ENCODE measurements at places on chromosomes 16 and 17.

DNA sequence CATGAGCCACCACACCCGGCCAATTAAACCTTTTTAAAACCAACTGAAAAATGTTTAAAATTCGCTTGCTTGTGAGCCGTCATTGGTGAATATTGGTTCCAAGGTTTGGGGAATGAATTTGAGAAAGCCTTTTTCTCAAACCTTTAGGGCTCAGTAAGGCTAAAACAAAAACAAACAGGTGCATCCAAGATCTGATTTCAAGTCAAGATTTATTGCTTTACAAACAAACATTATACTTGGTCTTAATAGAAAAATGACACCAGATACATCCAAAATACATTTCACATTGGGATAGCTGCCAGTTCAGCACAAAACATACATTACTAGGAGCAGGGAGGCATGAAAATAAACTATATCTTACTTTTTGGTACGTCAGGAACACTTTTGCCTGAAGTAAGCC lies 5.4 kb downstream of the C17orf58 start:
- DNase-seq, result no peak

- no peak for DNase-seq
Observed at GRCh38 chr16:5188989-5189352, 91.4 kb upstream of the EEF2KMT start.

DNA sequence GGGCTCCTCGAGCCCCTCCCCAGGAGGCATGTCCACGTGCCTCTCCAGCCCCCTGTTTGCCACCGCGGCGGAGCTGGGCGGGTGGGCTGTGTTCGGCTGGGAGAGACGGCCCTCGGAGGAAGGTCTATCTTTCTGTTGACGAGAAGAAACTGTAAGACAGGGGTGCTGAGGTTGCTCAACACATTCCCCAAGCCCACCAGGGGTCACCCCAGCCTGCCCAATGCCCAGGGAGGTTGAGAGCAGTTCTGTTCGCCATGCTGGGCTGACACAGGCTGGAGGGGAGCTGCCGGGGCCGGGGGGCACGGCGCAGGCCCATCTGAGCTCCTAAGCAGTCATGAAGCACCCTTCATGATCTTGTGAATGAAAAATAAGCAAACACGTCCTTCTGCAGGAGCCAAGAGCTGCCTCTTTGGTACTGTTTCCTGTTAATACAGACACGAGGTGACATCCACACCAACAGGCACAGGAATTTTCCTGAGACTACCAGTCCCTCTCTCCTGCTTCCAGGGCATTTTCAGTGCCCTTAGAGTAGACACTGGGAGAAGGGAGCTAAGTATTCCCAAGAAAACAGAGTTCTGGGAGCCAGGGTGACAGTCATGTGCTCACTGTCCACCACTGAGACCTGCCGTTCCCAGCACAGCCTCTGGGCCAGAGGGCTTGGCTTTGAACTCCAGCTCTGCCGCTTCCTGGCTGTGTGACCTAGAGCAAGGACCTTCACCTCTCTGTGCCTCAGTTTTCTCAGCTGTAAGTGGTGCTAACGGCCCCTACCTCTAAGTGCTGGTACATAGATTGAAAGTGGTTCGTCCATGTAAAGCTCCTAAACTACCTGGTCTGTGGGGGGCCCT lies 9.2 kb downstream of the UBALD2 start:
- DNase-seq, result no peak

GRCh38 chr17:37476431-37477120 lies 13.1 kb upstream of the DUSP14 start:
- no peak for DNase-seq

GRCh38 chr17:41510251-41511065 lies 5.0 kb upstream of the KRT13 start:
- DNase-seq, result no peak

DNA sequence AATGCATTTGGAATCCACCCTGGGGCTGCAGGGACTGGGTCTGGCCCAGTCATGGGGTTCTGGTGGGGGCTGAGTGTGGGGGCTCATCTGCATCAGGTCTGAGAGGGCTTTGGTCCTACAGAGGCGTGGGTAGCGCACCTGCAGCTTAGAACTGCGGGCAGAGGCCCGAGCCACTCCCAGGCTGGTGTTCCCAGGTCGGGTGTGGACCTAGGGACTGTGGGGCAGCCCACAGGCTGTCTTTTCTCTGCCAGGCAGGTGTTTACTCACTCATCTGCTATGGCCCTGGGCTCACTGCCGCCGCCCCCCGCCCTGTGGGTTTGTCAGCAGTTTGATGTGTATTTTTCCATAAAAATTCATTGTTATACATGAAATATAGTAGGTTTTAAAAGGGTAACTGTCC lies 27.0 kb upstream of the DOC2B start:
- no peak for DNase-seq

DNA sequence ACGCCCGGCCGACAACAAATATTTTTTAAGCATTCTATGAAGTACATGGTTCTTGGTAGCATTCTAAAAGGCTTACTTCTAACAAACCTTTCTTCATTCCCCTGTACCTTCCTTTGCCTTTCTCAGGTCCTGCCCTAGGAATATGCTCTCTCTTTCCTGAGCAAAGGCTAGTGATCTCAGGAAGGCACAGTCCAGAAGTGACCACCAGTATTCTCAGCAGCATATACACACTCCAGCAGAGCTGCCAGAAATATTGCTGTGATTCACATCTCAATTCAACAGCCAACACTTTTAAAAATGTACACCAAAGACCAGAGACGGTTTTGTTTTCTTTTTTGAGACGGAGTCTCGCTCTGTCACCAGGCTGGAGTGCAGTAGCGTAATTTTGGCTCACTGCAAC lies 41.4 kb upstream of the ANKFY1 start:
- DNase-seq, result no peak

DNA sequence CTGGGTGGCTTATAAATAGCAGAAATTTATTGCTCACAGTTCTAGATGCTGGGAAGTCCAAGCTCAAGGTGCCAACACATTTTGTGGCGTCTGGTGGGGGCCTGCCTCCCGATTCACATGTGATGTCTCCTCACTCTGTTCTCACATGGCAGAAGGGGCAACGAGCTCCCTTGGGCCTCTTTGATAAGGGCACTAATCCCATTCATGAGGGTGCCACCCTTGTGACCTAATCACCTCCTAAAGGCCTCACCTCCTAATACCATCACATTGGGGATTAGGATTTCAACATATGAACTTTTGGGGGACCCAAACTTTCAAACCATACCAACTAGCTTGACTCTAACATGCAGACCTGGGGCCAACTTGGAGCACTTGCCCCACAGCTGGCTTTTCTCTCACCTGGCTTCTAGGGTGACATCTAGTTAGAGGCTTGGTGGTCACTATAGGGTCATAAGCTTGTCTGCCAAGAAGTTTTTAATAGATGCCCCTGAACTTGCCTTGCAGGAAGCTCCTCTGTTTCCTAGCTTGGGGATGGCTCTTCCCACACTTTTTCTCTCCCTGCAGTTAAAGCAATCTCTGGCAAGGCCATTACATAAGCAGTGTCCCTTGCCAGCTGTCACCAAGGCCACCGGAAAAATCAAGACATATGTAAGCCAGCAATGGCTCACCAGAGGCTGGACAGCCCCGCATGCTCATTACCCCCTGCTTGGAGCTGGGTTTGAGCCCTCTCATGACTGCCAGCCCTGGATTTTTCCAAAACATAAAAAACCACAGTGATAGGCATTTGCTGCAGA lies 8.4 kb upstream of the MED9 start:
- DNase-seq, result no peak

- DNase-seq, result no peak
Observed at GRCh38 chr17:45907750-45908395, 13.5 kb downstream of the MAPT start.

DNA sequence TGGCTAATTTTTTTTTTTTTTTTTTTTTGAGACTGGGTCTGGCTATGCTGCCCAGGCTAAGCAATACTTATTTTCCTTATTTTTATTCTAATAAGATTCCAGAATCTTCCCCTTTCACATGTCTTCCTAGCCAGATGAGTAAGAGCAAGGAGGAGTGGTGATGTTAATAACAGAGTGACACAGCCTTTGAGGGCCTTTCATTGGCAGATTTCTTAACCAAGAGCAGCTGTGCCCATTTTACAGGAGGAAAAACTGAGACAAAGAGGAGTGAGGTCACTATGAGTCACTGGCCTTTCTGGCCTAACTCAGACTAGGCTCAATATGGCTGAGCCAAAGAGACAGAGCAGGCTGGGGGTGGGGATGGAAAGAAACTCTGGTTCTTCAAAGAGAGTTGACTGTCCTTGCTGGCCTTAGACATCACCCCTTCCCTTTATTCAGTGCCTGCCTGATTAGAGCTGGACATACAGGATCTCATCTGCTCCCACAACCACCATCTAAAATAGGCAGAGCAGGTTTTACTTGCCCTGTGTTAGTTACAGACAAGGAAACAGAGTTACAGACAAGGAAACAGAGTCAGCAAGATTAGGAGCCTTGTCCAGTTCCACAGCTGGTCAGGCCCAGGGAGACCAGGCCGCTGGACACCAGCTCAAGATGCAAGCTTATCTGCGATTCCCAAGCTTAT lies 50.0 kb upstream of the TOB1 start:
- no peak for DNase-seq

GRCh38 chr16:67236563-67237395 lies 9.8 kb downstream of the TMEM208 start:
- peak; percentile 31 for DNase-seq

DNA sequence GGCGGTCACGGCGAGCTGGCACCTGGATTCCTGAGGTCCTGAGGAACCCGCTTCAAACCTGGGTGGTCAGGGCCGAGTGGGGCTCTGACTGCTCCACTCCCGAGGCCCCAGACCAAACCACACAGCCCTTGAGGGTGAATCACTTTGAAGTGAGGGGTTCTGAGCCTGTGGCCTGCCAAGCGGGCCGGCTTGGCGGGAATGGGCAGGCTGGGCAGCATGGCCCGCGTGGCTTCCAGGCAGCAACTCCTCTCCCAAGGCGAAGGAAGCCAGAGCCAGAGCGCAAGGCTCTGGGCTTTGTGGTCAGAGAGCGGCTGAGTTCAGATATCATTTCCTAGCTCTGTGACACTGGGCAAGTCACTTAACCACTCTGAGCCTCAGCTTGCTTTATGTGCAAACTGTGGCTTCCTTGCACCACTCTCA lies 42.7 kb downstream of the CMIP start:
- no peak for DNase-seq

DNA sequence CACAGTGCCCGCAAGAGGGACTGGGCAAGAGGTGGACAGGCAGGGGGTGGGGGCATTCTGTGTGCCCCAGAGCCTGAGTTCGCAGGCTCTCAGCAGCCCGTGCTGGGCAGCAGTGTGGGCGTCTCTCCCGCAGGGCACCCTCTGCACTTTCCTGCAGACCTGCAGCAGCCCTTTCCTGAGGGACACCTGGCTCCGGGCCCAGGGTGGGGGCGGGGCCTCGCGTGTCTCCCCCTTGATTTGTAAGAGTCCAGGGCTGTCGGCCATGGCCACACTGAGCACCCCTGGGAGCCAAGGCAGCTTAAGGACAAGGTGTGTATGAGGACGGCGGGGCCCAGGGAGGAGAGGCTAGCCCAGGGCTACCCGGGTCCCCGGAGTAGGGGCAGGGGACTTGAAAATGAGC lies 33.4 kb upstream of the SLC38A10 start:
- no peak for DNase-seq

GRCh38 chr16:68475071-68475470 lies 26.8 kb upstream of the SMPD3 start:
- no peak for DNase-seq

- DNase-seq, result peak; percentile 67
Observed at GRCh38 chr16:18983565-18984434, at the start of gene TMC7. Gene TMC7 (plus strand): TSS chr16:18983934. CDS start chr16:18984064, 130 bp downstream.

- DNase-seq, result no peak
Observed at GRCh38 chr16:6726621-6727020, 606.0 kb upstream of the RBFOX1 start.

GRCh38 chr17:28944343-28944742 lies 7.0 kb downstream of the PHF12 start:
- DNase-seq, result no peak

DNA sequence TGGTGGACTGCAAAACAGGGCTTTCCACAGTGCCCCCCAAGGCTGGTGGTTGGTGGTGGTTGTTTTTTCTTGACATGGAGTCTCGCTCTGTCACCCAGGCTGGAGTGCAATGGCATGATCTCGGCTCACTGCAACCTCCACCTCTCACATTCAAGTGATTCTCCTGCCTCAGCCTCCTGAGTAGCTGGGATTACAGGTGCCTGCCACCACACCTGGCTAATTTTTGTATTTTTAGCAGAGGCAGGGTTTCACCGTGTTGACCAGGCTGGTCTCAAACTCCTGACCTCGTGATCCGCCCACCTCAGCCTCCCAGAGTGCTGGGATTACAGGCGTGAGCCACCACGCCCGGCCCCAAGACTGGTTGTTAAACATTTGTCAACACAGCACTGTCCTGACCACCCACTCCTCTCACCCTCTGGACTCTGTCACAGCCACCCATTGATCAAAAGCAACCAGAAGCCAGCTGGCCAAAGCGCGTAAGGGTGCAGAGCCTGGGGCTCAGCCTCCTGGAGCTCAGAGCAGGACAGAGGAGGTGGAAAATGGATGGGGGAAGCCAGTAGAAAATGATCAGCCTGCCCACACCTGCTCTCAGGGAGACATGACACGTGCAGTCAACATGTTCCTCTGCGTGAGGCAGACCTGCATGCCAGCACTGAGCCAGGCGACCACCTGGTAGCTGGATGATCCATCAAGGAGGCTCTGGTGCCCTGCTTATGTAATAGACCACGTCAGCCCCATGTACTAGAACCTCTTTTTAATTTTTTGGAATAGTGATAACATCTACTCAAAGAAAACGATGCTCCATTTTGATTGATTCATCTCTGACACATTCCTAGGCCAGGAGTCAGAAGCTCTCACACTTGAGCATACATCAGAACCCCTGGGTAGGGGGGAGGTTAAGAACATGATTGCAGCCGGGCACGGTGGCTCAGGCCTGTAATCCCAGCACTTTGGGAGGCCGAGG lies 14.8 kb upstream of the OSGIN1 start:
- DNase-seq, result no peak

DNA sequence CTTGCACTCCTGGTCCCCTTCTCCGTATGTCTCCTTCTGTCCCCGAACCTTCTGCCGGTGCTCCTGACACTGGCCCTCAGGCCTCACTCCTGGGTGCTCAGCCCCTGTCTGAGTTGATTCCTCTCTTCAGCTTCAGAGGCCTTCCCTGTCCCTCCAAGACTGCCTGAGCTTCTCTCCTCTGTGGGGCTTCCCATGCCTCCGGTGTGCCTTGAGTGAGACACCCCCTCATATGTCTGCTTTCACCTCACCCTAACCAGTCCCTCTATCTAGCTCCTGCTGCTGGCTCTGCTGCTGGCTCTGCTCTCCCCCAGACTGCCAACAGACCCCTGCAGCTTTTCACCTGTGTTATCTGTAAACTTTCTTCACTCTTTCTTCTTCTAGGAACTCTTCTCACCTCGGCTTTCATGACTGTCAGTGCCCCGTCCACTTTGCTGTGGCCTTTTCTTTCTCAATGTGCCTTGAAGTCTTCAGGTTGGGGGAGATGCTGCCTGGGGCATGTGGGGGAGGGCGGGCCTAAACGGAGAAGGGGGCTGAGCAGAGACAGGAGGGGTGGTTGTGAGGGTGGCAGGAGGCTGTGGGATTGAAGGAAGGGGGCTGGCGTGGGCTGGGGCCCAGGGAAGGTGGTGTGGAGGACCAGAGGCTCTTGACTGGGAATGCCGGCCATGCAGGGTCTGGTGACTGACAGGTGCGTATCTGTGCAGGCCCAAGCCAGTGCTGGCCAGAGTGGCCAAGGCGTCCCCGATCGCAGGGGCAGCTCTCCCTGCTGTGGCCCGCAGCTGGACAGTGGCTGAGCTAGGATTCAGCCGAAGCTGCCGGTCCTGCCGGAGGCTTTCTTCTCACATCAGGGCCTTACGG lies 81.3 kb downstream of the METRNL start:
- no peak for DNase-seq

Measured in fibroblast of the conjunctiva (primary cell).